ENCODE measurements at places on chromosomes 1 and 21. TPM values are rescaled to one million over a fixed set of nuclear protein-coding genes. Genes with fewer than 3 reads are reported as not detected.
A peak's percentile ranks its signal among the peaks of the same experiment; 100 is the strongest.

DNA sequence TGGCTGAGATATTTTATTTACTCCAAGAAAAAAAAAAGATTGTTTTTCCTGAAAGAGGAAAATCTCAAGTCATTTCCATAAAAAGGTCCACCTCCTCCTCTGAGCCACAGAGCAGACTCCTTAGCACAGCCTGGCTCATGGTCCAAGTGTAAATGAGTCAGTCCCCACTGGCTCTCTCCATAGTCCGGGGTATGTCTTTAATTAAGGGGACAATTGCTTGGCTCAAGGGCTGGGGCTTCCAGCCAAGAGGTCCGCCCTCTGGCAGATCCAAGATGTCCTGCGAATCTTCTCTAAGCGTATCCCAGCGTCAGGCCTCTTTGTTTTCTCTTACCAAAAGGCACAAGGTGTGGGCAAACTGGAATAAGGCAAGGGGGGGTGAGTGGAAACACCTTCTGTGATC, 33.3 kb downstream of the FOXD2 start:
- peak; percentile 83 for DNase-seq

GRCh38 chr21:32653326-32653901, 41.2 kb upstream of the CFAP298 start:
- no peak for DNase-seq

DNA sequence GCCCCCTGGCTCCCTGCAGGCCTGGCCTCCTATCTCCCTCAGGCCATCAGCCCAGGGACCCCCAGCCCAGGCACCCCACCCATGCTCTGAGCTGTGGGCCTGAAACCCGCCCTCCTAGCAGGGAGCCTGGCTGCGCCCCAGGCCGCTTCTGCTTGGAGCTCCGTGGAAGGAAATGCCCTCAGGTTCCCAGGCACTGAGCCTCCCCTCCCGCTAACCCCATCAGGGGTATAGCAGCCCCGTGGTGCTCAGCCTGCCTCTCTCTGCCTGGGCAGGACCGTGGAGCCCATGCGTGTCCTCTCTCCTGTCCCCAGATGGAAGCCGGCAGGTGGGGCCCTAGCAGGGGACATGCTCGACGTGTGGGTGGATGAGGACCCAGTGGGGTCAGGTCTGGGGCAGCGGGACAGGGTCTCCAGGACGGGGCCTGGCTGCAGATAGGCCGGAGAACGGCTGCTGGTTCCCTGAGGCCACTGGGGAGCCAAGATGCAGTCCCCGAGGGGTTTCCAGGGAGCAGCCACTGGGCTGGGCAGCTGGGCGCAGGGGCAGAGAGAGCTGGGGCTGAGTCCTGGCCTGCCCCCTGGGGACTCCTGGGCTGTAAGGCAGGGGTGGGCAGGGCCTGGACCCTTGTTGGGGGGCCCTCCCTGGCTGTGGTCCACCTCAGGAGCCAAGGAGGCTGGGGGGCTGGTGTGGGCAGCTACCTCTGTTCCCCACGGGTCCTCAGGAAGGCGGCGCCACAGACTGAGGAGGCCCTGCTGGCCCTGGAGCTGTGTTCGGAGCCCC, 75.5 kb downstream of the MORN1 start:
- peak; percentile 77 for DNase-seq

- DNase-seq, result no peak
Measured at GRCh38 chr1:184618851-184619250, 135.8 kb downstream of the EDEM3 start.

- peak; percentile 17 for DNase-seq
Measured at GRCh38 chr1:234921266-234922062, 207.2 kb downstream of the TOMM20 start.

DNA sequence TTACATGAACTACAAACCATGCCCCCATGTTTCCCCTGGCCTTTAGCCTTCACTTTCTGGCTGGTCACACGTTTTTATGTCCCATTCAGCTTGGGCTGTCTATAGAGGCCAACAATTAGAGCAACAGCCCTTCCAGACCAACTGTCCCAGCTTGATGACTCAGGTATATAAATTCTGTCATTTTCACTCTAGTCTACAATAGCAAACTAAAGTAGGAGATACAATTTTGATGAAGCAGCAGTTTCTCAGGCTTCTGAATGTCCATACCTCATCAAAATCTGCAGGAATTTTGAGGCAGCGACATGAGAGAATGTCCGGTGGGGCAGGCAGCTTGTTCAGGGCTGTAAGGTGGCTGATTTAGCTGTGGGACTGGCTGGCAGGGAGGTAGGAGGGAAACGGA, 45.6 kb upstream of the VAV3 start:
- DNase-seq, result no peak

DNA sequence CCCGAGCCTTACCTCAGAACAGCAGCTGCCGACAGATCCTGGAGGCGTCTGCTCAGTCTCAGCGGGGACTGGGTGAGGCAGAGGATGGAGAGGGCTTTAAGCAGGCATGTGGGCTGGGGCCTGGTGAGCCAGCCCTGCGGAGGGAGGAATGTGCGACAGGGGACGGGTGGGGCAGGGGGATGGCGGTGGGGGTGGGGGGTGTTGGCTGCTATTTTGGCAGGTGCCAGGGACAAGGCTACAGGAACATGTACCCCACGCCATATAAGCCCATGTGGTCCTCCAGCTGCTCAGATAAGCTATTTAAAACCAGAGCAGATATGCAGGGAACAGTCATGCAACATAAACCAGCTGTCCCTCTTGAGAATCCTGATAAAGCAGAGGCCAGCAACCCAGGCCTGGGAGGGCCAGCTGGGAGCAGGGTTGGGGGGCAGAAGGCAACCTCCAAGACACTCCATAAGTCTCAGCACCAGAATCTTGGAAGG, at the start of gene TNNT2:
Gene TNNT2, minus strand, starts transcription at position 70 of the 482 bp plus-strand sequence. CDS start 4,426 bp downstream, outside the sequence.
- no peak for DNase-seq

DNA sequence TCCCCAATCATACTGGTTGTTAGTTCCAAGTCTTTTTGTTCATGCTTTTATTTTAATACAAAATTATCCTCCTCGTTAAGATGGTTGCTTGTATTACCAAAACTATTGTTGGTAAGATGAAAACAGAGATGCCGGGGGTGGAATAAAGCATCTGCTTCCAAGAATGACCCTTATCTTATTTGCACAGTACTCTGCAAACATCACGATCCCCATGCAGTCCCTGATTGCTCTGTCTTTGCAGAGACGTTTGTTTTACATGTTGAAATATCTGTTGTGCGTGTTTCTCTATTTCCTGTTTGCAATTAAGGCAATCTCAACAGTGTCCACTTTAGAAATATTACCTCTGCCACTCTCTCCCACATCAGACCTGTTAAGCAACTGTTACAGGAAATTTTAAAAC, 141.3 kb upstream of the NCAM2 start:
- DNase-seq, result no peak

DNA sequence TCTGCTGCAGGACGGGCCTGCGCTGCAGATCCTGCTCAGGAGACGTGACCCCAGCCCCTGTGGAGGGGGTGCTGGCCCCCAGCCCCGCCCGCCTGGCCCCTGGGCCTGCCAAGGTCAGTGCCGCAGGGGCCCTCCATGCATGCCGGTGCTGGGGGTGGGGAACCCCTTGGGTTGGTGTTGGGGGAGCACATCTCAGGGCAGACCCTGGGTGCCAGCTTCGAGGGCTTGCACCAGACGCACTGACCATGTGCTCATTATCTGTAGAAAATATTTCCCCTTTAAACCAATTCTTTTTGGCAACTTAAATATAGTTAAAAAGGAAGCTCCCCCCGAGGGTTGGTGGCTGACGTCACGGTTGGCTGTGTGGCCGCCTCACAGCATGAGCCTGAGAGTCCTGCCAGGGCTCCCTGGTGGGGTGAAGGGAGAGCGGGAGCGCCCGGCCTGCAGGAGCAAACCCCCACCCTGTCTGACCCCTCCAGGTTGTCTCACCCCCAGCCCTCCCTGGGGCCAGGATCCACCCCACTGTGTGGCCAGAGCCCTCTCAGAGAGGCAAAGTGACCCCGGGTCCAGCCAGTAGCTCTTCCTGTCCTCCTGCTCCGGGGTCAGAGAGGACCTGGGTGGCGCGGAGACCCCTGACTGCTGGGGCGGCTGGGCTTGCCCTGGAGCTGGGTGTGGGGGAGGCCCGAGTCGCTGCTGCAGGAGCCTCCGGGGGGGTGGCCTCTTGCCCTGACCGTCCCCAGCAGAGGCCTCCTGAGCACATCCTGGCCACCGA, 5.3 kb upstream of the PFKL start:
- DNase-seq, result peak; percentile 93

GRCh38 chr1:159916242-159917051, 8.9 kb downstream of the TAGLN2 start:
- no peak for DNase-seq

- no peak for DNase-seq
Measured at GRCh38 chr1:118785246-118785645, 202.9 kb downstream of the TBX15 start.

DNA sequence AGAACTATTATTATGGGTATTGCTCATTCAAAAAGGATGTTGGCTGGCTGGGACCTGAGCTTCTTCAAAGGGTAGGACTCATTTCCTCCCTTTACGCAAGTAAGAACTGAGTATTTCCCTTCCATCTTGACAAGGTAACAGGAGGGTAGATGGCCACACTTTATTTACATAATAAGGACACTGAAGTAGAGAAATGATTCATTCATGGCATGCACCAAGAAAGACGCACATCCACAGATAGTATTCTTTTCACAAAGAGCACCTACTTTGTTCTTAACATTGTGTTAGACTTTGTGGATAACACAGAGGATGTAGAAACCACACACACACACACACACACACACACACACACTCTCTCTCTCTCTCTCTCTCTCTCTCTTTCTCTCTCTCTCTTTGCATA, 82.9 kb downstream of the FAM78B start:
- DNase-seq, result no peak

- DNase-seq, result no peak
Measured at GRCh38 chr1:91958926-91959325, 9.7 kb downstream of the BRDT start.

- no peak for DNase-seq
Measured at GRCh38 chr1:234277161-234277868, 95.9 kb upstream of the COA6 start.

GRCh38 chr1:236750928-236751327, 44.2 kb upstream of the MTR start:
- DNase-seq, result no peak

DNA sequence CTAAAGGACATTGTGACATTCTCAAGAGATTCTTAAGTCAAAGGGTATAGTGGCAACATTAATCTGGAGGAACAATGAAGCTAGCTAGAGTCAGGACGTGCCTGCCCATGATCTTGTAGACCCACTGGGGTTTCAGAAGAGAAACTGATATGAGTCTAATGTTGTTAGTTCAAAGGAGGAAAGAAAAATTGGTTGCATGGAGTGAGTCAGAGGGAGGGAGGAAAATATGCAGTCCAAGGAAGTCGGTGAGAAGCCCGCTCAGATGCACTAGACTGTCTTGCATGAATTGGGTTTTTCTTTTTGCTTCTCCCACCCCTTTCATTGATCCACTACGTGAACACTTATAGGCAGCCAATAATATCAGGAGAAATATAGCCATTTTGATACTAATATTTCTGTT, 53.8 kb upstream of the SYT14 start:
- DNase-seq, result no peak

DNA sequence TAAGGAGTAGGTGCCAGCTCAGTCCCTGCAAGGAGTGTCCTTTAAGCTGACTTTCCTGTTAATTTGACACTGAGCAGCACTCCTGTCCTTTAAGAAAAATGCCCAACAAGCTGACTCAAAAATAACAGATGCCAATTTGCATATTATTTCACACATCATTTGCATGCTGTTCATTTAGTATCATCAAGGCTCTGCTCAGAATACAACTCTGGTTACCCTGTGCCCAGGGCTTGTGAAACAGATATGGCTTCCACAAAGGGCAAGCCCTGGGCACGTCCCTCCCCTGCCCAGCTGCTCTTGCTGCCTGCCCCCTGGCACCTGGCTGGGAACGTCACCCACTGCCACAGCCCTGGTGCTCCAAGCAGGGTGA, 10.3 kb downstream of the KCNN3 start:
- no peak for DNase-seq

DNA sequence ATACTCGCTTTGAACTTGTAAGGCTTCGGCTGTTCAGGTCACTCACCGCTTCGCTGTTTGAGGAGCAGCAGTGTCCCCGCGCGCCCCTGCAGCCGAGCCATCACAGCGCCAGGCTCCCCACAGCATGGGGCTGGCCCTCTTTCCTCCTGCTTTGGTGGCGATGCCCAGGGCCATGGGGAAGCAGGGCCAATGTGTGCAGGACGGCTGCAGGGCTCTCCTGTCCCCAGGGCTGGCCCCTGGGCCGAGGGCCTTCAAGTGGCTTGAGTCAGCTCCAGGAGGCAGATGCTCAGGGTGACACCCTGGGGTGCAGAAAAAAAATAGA, 38.5 kb upstream of the TRAPPC10 start:
- no peak for DNase-seq

DNA sequence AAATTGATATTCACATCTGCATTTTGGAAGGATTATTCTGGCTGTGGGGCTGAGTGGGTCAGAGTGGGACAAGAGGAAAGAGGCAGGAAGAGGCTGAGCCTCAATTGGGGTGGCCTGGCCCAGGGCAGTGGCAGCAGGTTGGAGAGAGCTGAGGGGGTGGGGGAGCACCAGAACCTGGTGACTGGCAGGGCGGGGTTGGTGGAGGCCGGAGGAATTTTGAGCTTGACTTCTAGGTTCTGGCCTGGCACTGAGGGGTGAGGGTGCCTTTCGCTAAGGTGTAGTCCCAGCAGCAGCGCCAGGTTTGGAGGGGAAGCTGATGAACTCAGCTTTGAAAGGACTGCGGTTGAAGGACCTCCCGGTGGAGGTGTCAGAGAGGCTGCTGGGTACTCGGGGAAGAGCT, 33.6 kb upstream of the KDM4A start:
- DNase-seq, result no peak

GRCh38 chr1:43919906-43920305, 13.7 kb upstream of the ARTN start:
- DNase-seq, result no peak

GRCh38 chr21:41561701-41562100, 53.7 kb upstream of the TMPRSS2 start:
- DNase-seq, result no peak

DNA sequence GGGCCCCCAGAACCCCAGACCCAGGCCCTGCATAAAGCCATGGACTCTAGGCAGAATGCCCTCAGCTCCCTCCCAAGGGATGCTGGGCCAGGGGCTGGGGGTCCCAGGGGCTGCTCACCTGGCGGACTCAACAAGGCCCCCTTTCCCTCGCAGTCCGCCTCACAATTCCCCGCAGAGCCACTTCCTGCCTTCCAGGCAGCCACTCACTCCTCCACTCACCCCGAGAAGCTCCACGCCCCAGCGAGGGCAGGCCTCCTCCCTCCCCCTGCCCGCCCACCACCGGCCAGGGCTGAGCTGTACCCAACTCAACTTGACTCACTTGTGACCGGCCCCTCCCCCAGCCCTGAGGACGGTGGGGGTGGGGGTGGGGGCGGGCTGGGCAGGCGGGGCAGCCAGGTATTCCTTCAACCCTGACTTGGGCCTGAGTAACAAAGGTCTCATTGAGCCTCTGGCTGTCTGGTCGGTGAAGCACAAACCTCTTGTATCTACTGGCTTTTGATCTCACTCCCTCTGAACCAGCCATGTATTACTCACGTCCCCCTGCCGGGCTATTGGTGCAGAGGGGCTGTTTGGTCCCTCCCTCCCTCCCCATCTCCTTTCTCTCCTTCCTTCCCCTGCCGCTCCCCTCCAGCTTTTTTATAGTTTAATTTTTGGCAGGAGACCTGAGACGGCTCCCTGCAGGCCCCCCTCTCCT, 5.9 kb downstream of the BLACAT1 start:
- no peak for DNase-seq

CD1B gene
- total RNA-seq, result not detected

PLA2G2C gene
- total RNA-seq, result 0.82 TPM

KCNJ9 gene
- 0.36 TPM for total RNA-seq

CDCA8 gene
- total RNA-seq, result 0.55 TPM

ANKRD65 gene
- total RNA-seq, result 23.0 TPM

NBPF6 gene
- total RNA-seq, result not detected

PRAMEF7 gene
- not detected for total RNA-seq

CRTC2 gene
- 13.9 TPM for total RNA-seq

NUF2 gene
- total RNA-seq, result 1.9 TPM

CHODL gene
- 3.3 TPM for total RNA-seq
